Progenitor cell of endocrine pancreas (in vitro differentiated cells): ENCODE measurements at places on chromosomes 16 and 17.

DNA sequence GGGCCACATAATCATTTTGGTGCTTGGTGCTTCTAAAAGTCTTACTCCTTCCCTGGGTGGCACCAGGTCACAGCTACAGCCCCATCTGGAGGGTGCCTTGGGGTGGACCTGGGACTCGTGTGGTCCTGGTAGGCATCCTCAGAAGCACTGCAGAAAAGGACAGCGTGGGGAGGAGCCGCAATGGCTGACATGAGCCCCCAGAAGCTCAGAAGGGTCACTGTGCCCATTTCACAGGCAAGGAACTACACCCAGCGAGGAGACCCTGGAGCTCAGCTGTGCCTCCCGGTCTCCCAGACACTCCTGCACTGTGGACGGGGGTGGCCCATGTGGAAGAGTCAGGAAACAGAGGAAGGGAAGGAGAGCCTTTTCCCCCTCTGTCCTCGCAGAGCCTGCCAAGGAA, 26.4 kb downstream of the C17orf100 start:
- no peak for DNase-seq

DNA sequence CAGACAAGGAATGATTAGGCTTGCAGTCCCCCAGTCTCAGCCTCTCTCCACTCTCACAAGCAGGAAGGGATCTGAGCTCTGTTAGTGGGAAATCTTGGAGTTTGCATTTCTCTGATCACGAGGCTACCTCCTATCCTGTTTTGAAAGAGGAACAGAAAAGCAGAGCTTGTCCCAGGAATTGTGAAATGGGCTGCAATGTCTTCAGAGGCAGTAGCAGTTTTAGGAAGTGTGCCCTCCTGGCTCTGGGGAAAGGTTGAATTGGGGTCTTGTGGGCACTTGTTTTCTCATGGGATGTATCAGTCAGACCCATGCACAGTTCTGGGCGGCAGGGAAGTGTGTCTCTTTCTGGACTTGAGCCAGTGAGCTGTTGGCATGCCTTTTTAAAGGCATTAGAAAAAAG, 22.8 kb downstream of the NUP85 start:
- no peak for DNase-seq

- no peak for DNase-seq
Measured at GRCh38 chr17:10549096-10549842, at the start of gene MYH2. MYH2 (minus strand) TSS chr17:10549658; CDS start chr17:10547920, 1,738 bp downstream.

GRCh38 chr16:61195006-61195405, 841.2 kb downstream of the CDH8 start:
- no peak for DNase-seq
